ENCODE measurements at places on chromosomes 5 and 9. TPM values are rescaled to one million over a fixed set of nuclear protein-coding genes. Genes with fewer than 3 reads are reported as not detected.

GRCh38 chr9:93108291-93109041 is 12.4 kb downstream of the CARD19 start:
- H3K36me3 ChIP-seq, result no peaks in the 10 kb centered on the region
- H3K4me3 ChIP-seq, result no peak overlapping the region
- no peak overlapping the region for H3K27ac ChIP-seq
- H3K27me3 ChIP-seq, result no peaks in the 10 kb centered on the region

GRCh38 chr5:147391781-147392180 is 118.1 kb downstream of the DPYSL3 start:
- H3K27ac ChIP-seq, result no peak overlapping the region
- peak; percentile 74 for DNase-seq
- H3K4me1 ChIP-seq, result no peaks in the 10 kb centered on the region
- H3K27me3 ChIP-seq, result no peaks in the 10 kb centered on the region

DNA sequence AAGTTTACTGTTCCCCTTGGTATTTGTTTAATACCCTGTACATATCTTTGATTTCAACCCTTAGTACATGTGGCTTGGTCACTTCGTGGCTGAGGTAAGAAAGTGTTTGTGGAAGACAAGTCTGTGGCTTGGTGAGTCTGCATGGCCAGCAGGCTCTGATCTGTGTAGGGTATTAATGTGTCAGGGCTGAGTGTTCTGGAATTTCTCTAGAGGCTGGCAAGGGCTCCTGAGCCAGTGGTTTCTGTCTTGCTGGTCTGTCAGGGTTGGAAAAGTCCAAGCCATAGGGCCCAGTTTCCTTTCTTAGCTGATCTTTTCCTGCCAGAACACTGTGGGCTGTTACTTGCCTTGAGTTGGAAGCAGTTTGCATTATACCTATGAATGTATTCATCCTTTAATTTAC is 48.0 kb upstream of the FBXL7 start:
- H3K27me3 ChIP-seq, result no peaks in the 10 kb centered on the region
- H3K27ac ChIP-seq, result no peak overlapping the region
- no peaks in the 10 kb centered on the region for H3K4me1 ChIP-seq
- DNase-seq, result no peak
- no peak overlapping the region for H3K4me3 ChIP-seq

The FASTKD3 gene
- 8.0 TPM for polyA plus RNA-seq

DNA sequence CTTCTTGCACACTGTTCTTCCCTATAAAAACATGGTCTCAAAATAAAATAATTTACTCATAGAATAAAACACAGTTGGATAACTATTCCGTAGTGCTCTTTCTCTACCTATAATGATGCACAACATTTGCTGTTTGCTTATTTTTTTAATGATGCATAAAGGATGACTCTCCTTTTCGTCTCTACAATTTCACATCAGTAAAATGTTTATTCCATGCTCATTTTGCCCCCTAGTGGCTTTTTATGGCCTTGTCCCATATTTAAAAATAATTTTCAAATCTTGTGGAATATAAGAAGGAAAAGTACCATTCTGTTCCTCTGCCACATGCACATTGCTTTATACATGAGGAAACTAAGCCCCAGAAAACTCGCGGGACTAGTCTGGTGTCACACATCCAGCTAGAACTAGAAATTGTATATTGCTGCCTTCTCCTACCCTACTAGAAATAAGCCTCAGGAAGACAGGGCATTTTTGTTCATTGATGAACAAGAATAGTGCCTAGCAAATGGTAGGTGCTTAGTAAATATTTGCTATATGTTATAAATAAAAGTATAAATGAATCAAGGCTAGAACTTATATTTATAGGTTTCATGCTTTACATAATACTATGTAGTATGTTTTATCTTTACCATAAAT is 12.7 kb downstream of the KCTD16 start:
- no peak overlapping the region for H3K27ac ChIP-seq
- no peak overlapping the region for H3K4me3 ChIP-seq
- H3K36me3 ChIP-seq, result no peaks in the 10 kb centered on the region
- H3K4me1 ChIP-seq, result no peaks in the 10 kb centered on the region
- no peaks in the 10 kb centered on the region for H3K27me3 ChIP-seq
- DNase-seq, result no peak

- H3K4me1 ChIP-seq, result no peaks in the 10 kb centered on the region
- no peak for DNase-seq
- no peak overlapping the region for H3K4me3 ChIP-seq
- H3K27me3 ChIP-seq, result no peaks in the 10 kb centered on the region
These were observed 756.8 kb upstream of the CDH6 start for GRCh38 chr5:30436691-30437090.

DNA sequence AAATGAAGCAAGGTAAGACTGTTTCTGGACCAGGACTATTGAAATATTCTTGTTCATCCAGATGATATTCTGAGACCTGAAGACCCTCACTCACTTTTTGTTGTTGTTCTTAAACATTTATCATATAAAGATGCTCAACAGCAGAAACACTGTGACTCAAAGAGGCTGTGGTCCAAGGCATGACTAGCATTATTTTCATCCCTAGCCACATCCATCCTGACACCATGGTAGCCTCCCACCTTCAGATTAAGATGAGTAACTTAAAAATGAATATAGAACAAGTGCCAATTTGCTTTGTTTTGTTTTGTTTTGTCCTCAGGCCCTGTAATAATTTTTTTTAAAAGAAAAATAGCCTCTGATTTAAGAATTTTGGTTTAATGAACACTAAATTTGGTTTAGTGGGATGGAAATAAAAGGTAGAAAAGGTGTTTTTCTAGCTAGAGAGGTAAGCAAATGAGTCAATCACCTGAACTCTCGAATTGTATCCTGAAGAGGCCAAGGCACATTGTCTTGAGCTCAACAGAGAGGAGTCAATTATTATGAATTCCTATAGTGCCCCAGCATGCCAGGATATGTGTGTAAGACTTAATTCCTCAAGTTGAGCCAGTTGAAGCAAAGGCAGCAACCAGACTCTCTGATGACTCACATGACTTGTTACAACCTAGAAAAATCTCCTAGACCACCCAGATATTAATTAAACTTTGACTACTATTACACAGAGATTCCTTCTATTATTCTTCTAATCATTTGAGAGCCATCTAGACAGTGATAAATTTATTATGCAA is 380.1 kb upstream of the TUSC1 start:
- H3K27ac ChIP-seq, result no peak overlapping the region
- DNase-seq, result no peak
- H3K4me3 ChIP-seq, result no peak overlapping the region
- no peaks in the 10 kb centered on the region for H3K4me1 ChIP-seq
- no peaks in the 10 kb centered on the region for H3K36me3 ChIP-seq

DNA sequence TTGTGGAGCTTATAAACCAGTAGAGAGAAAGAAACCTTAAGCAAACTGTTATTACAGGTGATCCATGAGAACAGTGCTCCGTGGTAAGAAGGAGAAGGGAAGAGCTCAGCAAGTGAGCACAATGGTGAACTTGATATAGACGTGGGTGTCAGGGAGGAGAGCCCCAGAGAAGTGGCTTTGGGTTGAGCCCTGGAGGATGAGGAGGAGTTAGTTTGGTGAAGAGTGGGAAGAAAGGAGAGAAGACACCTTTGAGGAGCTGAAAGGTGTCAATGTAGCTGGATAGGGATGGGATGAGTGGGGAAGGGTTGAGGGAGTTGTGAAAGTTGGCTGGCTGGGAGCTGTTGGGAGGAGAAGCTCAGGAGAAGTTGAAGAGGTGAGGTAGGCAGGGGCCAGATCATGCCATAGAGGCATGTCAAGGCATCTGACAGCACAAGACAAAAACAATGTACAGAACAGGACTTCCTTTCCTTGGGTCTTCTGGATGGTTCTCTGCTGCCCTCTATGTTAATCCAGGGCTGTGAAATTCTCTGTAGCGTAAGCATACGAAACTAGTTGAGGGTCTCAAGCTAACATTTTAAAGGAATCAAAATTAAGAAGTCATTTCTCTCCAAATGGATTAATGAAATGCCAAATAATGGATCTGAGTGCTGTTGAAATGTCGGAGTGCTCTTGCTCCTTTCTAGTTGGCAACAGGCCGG is 501.9 kb downstream of the KDM4C start:
- H3K36me3 ChIP-seq, result no peaks in the 10 kb centered on the region
- no peaks in the 10 kb centered on the region for H3K4me1 ChIP-seq
- no peak overlapping the region for H3K27ac ChIP-seq
- no peak overlapping the region for H3K4me3 ChIP-seq
- no peaks in the 10 kb centered on the region for H3K27me3 ChIP-seq

DNA sequence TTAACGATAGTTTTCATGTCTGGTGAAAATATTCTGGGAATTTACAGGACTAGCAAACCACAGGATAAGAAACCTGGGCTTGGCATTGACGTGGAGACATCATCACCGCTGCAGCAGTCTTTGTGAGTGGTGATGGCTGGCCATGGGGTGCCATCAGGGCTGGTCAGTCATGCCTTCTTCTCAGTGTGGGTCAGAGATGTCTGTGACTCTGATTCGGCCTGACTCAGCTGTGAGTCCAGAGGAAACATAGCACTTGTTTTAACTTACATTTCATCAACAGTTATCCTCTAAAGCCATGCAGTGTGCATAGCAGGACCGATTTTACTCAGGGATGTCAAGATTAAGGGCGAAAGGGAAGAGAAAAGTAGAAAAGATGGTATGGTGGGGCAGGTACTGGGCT is 33.2 kb upstream of the CYFIP2 start:
- no peak overlapping the region for H3K27ac ChIP-seq
- no peak for DNase-seq
- H3K4me3 ChIP-seq, result no peak overlapping the region
- no peaks in the 10 kb centered on the region for H3K27me3 ChIP-seq
- no peaks in the 10 kb centered on the region for H3K36me3 ChIP-seq

DNA sequence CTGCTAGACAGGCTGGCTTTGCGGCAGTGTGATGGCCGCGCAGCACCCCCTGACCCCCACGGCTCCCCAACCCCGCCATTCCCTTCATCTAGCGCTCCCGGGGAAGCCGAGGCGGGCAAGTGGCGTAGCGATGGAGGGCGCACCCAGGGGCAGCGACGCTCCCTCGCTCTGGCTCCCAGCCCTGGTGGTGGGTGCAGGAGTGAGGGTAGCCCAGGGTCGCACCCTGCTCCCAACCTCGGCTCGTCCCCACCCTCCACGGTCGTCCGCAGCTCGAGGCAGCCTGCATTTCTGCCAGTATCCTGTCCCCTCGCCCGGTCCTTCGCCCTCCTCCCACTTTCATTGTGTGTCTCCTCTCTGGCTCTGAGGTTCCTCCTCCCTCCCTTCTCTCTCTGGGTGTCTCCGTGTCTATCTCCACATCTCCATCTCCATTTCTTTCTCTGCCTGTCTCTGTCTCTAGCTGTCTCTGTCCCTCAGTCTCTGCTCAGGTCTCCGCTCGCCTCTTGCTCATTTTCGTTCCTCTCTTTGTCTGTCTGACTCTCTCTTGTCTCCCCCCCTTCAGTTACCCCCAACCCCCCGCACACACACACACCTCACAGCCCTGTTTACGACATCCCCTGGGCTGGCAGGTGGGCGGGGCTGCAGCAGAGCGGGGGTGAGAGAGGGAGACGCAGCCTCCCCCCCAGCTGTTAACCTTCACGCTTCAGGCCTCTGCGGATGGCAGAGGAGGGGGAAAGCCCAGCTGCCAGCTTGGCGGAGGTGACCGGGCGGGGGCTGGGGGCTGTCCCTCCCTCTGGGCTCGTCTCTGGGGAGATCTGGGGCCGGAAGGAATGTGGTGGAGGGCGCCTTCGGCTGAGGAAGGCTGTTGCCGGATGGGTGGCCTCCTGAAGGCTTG is 48.7 kb upstream of the PSD2 start:
- H3K36me3 ChIP-seq, result no peaks in the 10 kb centered on the region
- H3K4me1 ChIP-seq, result peaks cover 25% of the 10 kb centered on the region
- no peaks in the 10 kb centered on the region for H3K27me3 ChIP-seq
- no peak for DNase-seq

The DRD1 gene
- 0.21 TPM for polyA plus RNA-seq

The KCNMB1 gene
- polyA plus RNA-seq, result 4.6 TPM

The SPINK13 gene
- polyA plus RNA-seq, result 3.0 TPM

The PCA3 gene
- not detected for polyA plus RNA-seq

- H3K27ac ChIP-seq, result no peak overlapping the region
- DNase-seq, result no peak
- no peaks in the 10 kb centered on the region for H3K27me3 ChIP-seq
These were observed 366.2 kb upstream of the PDE4D start for GRCh38 chr5:60259730-60260129.

DNA sequence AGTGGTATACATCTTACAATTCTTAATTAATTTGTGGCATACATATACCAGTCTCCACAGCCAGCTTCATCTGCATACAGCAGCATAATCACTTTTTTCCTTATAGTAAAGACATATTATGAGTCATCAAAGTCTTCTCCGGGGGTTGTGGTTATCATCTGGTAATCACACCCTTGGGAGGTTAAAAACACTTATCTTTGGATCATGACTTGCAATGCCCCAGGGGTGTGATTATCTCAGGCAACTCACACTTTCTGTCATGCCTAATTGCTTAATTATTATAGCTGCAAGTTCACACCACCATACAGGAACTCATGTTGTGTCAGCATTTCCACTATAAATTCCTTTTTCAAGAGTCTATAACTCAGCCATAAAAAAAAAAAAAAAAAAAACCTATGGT is 218.4 kb downstream of the ANXA1 start:
- H3K4me1 ChIP-seq, result no peaks in the 10 kb centered on the region
- H3K4me3 ChIP-seq, result no peak overlapping the region
- no peak for DNase-seq
- no peaks in the 10 kb centered on the region for H3K36me3 ChIP-seq
- no peaks in the 10 kb centered on the region for H3K27me3 ChIP-seq

DNA sequence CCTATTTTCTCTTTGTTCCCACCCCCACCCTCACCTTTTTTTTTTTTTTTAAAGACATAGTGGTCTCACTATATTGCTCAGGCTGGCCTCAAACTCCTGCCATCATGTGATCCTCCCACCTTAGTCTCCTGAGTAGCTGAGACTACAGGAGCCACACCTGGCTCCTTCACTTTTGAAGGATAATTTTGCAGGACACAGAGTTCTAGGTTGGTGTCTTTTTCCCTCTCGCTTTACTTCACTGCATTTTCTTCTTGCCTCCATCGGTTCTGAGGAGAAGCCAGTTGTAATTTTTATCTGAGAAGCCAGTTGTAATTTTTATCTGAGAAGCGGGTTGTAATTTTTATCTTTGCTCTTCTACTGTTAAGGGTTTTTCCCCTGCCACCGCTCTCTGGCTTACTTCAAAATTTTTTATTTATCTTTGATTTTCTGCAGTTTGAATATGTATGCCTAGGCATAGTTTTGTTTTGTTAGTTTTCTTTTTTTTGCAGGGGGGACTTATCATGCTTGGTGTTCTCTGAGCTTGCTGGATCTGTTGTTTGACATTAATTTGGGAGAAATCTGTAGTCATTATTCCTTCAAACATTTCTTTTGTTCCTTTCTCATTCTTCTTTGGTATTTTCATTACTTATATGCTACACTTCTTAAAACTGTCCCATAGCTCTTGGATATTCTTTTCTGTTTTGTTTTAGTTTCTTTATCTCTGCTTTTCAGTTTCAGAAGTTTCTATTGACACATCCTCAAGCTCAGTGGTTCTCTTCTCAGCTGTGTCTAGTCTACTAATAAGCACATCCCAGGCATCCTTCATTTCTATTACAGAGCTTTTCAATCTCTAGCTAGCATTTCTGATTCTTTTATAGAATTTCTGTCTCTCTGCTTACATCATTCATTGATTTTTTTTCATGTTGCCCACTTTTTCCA is 148.2 kb upstream of the CHD1 start:
- no peak overlapping the region for H3K4me3 ChIP-seq
- no peak overlapping the region for H3K27ac ChIP-seq
- H3K27me3 ChIP-seq, result no peaks in the 10 kb centered on the region
- H3K36me3 ChIP-seq, result no peaks in the 10 kb centered on the region

GRCh38 chr9:112554516-112554915 is 67.9 kb downstream of the KIAA1958 start:
- DNase-seq, result no peak
- peak overlapping the region; percentile 51 for H3K27ac ChIP-seq
- H3K36me3 ChIP-seq, result no peaks in the 10 kb centered on the region
- peaks cover 34% of the 10 kb centered on the region for H3K4me1 ChIP-seq

The IFNK gene
- polyA plus RNA-seq, result not detected
